ENCODE measurements at places on chromosomes 1 and 21. TPM values are rescaled to one million over a fixed set of nuclear protein-coding genes. Genes with fewer than 3 reads are reported as not detected.

DUSP12 gene
- 5.0 TPM for total RNA-seq

C1QA gene
- total RNA-seq: 30.9 TPM

SH3BGR gene
- total RNA-seq: 122 TPM

KIF26B gene
- total RNA-seq: 0.20 TPM

SNX7 gene
- total RNA-seq: 0.75 TPM

UBE2Q1 gene
- 27.4 TPM for total RNA-seq

PRKAA2 gene
- total RNA-seq: 63.8 TPM

TNNT2 gene
- total RNA-seq: 6.7 TPM

- H3K27me3 ChIP-seq: no peaks in the 10 kb centered on the region
- no peaks in the 10 kb centered on the region for H3K36me3 ChIP-seq
- no peak overlapping the region for H3K4me3 ChIP-seq
- DNase-seq: no peak
- no peak overlapping the region for H3K27ac ChIP-seq
Measured at GRCh38 chr21:44814498-44815023, 3.3 kb downstream of the SUMO3 start.

- peaks cover 17% of the 10 kb centered on the region for H3K4me1 ChIP-seq
- no peak for DNase-seq
- H3K4me3 ChIP-seq: no peak overlapping the region
- no peaks in the 10 kb centered on the region for H3K36me3 ChIP-seq
- no peak overlapping the region for H3K27ac ChIP-seq
Measured at GRCh38 chr1:225449261-225449660, 21.4 kb upstream of the LBR start.

GRCh38 chr1:105636052-105636451 lies 1420.4 kb upstream of the PRMT6 start:
- H3K4me1 ChIP-seq: no peaks in the 10 kb centered on the region
- no peak overlapping the region for H3K4me3 ChIP-seq
- no peaks in the 10 kb centered on the region for H3K36me3 ChIP-seq
- no peak for DNase-seq
- H3K27ac ChIP-seq: no peak overlapping the region

DNA sequence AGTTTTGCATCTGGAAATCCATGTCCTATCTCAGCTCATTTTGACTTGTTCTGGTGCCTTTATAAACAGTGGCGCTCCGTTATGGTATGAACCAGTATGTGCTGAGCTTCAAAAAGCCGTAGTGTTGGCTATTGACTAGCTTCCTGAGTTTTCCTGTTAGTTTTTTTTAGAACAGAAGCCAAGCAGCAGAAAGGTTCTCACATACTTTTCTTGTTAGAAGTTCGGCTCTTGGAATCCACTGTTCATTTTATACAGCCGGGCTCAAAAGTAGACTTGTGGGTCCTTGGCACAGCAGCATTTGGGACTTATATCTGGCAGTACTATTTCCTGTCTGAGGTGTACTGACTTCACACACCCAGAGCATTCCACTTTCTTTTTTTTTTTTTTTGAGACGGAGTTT lies 63.8 kb downstream of the TBCE start:
- no peak overlapping the region for H3K4me3 ChIP-seq
- H3K27me3 ChIP-seq: no peaks in the 10 kb centered on the region

- peaks cover 39% of the 10 kb centered on the region for H3K27me3 ChIP-seq
- H3K4me1 ChIP-seq: no peaks in the 10 kb centered on the region
- DNase-seq: no peak
- no peaks in the 10 kb centered on the region for H3K36me3 ChIP-seq
Measured at GRCh38 chr1:205567716-205568115, 63.2 kb downstream of the CDK18 start.

- no peak overlapping the region for H3K4me3 ChIP-seq
- no peaks in the 10 kb centered on the region for H3K4me1 ChIP-seq
- no peaks in the 10 kb centered on the region for H3K36me3 ChIP-seq
- H3K27me3 ChIP-seq: no peaks in the 10 kb centered on the region
- no peak for DNase-seq
Measured at GRCh38 chr1:13956393-13956792, 256.4 kb downstream of the PRDM2 start.

GRCh38 chr1:25529518-25530185 lies 13.8 kb upstream of the LDLRAP1 start:
- H3K4me1 ChIP-seq: no peaks in the 10 kb centered on the region
- no peak overlapping the region for H3K27ac ChIP-seq
- no peak for DNase-seq
- no peaks in the 10 kb centered on the region for H3K36me3 ChIP-seq

DNA sequence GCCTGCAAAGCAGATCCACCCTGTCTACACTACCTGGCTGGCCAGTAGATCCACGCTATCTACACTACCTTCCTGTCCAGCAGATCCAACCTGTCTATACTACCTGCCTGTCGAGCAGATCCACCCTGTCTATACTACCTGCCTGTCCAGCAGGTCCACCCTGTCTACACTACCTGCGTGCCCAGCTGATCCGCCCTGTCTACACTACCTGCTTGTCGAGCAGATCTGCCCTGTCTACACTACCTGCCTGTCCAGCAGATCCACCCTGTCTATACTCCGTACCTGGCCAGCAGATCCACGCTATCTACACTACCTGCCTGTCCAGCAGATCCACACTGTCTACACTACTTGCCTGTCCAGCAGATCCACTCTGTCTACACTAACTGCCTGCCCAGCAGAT lies 102.8 kb upstream of the SAMD11 start:
- H3K36me3 ChIP-seq: no peaks in the 10 kb centered on the region
- peaks cover 14% of the 10 kb centered on the region for H3K4me1 ChIP-seq
- no peaks in the 10 kb centered on the region for H3K27me3 ChIP-seq
- DNase-seq: no peak
- no peak overlapping the region for H3K27ac ChIP-seq
- no peak overlapping the region for H3K4me3 ChIP-seq

DNA sequence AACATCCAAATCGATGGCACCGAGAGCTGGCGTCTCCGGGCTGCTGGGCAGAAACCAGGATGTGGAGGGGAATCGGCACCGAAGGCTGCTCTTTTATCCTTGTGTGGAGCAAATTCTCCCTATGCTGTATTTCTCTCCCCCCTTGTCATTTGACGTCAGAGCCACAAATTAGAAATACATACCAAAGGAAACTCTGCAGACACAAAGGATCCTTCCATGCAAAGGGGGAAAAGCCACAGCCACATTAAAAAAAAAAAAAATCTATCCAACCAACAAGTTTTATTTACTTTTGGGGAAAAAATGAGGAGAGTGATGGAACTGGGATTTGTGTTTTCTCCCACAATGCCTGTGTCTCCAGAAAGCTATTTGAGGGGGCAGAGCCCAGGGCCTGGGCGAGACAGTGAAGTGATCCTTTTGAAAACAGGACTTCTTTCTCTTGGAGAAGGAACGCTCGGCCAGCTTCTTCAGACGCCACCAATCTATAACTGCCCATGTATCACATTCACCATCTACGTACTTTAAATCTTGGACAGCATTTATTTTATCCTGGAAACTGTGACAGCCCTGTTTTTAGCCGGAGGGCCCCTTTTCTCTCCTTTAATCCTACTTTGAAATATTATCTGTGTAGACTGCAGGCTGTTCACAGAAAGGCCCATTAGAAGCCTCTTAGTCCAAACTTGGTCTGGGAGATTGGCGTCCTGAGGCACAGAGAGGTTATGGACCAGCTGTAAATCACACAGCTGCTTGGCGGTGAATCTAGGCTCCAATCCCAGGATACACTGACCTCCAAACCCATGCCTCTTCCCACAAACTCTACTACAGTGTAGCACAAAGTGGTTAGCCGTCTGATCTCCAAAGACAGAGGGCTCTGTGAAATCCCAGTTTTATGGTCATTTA lies 4.5 kb downstream of the KANK4 start:
- no peak overlapping the region for H3K4me3 ChIP-seq
- H3K27me3 ChIP-seq: peaks cover 11% of the 10 kb centered on the region
- H3K36me3 ChIP-seq: no peaks in the 10 kb centered on the region
- H3K4me1 ChIP-seq: no peaks in the 10 kb centered on the region
- H3K27ac ChIP-seq: no peak overlapping the region

DNA sequence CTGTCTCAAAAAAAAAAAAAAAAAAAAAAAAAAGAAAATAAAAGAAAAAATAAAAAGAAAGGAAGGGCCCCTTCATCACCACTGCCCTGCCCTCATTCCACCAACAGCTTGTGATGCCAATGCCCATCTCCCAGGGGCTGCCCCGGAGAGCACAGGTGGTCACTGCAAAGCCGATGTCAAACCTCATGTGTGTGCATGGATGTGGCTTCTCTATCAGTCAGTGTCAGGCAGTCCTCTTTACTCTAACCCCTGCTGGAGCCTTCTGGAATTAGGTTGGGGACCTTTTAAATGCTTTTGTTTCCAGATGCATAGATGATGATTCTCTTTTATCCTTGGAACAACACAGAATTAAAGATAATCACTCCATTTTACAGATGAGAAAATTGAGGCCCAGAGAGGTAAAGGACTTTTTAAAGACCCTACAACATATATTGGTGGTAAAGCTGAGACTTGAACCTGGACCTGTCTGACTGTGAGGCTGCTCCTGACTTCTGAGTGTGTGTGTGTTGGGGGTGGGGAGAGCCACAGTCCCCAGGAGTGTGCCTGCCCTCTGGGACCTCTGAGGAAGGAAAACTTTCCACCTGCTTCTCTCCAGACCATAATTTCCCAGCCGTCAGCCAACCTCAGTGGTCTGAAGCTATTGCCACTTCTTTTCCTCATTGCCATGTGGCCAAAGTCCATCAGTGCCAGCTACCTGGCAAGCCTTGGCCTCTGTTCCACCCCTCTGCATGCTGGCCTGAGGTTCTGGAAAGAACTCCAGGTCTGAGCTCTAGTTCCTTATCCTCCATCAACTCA lies 3.0 kb upstream of the TMEM54 start:
- H3K4me1 ChIP-seq: no peaks in the 10 kb centered on the region
- H3K4me3 ChIP-seq: no peak overlapping the region
- peaks cover 9% of the 10 kb centered on the region for H3K27me3 ChIP-seq
- H3K27ac ChIP-seq: no peak overlapping the region
- no peaks in the 10 kb centered on the region for H3K36me3 ChIP-seq

Measured in gastrocnemius medialis (tissue), 4 donors.